Stimulated activated CD4-positive, alpha-beta T cell treated with anti-CD3 and anti-CD28 coated beads, Interleukin-4, amount 100 ng/mL, for 24 hours (primary cell): ENCODE measurements at places on chromosomes 12 and 14.

- peak; percentile 53 for DNase-seq
Measured at GRCh38 chr12:44876544-44877410, 662 bp upstream of the NELL2 start.

DNA sequence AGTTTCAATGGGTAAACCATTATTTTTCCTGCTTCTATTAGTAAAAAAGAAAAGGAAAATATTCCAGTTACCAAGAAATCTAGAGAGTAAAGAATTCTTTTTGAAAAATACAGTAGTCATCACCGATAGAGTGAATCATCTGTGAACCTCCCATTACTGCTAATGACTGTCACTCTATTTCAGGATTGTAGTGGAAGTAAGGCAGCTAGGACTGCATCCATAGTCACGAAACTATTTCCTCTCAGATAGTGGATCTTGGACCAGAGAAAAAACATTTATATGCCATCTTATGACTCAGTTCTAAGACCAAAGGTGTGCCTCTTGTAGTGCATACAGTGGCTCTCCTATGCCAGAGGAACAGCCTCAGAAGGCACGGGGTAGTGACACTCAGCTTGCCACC lies 173.9 kb upstream of the PLEKHA5 start:
- no peak for DNase-seq

- DNase-seq = no peak
Measured at GRCh38 chr12:3342051-3342450, 149.0 kb upstream of the PRMT8 start.

DNA sequence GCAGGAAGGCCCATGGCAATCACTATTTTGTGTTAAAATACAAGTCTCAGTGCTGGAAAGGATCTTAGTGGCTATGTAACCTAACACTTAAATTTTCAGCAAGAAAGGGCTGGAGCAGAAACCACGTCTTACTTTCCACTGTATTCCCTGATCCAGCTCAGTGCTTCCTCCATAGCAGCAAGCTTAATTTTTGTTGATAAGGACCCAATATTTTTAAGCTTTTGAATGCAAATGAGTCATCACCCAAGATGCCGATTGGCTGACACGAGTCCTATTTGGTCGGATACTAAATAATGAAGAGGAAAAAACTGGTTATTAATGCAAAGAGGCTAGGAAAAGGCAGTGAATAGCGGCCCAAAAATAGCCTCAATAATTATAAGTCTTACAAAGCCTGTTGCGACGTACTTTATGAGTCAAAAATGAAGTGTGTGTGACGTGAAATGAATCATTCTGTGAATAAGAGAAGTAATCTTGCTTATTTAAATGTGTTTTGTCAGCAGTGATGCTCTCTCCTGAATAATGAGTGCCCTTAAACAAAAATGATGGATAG lies 46.9 kb upstream of the IGF1 start:
- DNase-seq = no peak

- DNase-seq = no peak
Measured at GRCh38 chr14:47674148-47674542, 1.3 kb downstream of the MDGA2 start.

- no peak for DNase-seq
Measured at GRCh38 chr12:10196210-10196609, 16.5 kb upstream of the GABARAPL1 start.

GRCh38 chr14:70121521-70121920 lies 67.2 kb downstream of the SLC8A3 start:
- DNase-seq = no peak

- no peak for DNase-seq
Measured at GRCh38 chr12:56013482-56013881, 7.4 kb upstream of the IKZF4 start.

DNA sequence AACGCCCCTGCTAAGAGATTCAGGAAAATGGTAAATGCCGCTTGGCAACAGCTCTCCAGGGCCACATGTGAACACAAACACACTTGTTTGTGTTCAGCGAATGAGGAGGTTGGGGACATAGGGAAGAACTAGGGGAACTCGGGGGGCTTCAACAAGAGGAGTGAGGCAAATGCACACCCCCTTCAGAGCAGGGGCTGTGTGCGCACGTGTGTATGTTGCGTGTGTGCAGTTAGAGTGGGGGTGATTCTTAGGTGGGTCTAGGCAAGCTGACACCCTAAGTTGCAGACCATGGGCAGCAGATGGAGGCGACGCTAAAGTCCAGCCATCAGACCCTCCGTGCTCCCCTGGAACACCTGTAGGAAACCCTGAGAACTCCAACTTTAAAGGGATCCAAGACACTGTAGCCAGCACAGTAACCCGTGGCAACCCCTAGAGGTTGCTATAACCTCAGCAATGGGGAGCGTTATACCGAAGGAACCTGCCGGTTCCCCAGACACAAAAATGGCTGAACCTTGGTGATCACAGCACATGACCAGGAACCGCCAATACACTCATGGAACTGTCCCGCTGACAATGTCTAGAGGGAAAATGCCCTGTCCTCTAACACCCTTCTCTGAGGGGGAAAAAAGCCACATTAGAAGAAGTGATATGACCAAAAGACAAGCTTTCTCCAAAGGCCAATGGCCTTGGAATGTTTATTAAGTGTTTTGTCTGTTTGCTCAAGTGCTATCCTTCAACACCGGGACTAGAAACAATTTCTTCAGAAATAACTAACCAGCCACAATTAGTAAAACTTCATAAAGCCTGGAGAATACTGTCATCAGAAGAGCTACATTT lies 86.5 kb upstream of the CEP83 start:
- DNase-seq = no peak

- no peak for DNase-seq
Measured at GRCh38 chr12:106601496-106601895, 18.7 kb downstream of the RFX4 start.

GRCh38 chr14:91350813-91351511 lies 66.7 kb downstream of the CCDC88C start:
- peak; percentile 75 for DNase-seq

GRCh38 chr14:99459481-99460100 lies 21.1 kb downstream of the SETD3 start:
- DNase-seq = no peak

DNA sequence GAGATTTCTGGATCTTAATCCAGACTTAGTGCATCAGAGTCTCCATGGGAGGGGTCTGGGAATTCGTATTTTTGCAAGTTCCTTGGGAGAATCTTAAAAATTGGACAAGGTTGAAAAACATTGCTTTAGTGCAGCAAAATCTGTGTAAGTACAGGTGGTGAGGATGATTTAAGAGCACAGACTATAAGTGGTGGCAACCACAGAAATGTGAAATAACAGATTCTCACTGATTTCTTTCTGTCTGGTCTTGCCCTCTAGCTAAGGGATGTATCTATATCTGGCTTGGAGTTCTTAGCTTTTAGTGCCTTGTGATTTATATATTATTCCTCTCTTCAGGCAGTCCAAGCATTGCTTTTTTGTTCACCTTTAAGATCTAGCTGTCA lies 116.2 kb downstream of the DIP2B start:
- DNase-seq = no peak

GRCh38 chr12:12181511-12181910 lies 85.3 kb downstream of the LRP6 start:
- DNase-seq = no peak

- no peak for DNase-seq
Measured at GRCh38 chr12:109551108-109551507, 22.2 kb downstream of the MMAB start.

DNA sequence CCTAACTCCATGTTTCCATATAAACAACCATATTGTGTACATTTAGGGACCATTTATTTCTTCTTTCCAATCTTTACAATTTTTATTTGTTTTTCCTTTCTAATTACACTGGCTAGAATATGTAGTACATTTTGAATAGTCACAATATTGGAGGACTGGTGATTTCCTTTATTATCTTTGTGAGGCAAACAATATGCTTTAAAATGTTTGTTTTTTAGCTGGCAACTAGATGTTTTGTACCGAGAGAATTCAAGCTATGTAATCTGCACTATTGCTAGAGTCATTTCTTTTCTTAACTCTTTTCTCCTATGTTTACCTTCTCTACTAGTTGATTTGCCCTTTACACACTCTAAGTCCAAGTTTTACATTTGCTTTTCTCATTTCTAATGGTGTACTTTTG lies 13.3 kb upstream of the NTN4 start:
- DNase-seq = no peak

DNA sequence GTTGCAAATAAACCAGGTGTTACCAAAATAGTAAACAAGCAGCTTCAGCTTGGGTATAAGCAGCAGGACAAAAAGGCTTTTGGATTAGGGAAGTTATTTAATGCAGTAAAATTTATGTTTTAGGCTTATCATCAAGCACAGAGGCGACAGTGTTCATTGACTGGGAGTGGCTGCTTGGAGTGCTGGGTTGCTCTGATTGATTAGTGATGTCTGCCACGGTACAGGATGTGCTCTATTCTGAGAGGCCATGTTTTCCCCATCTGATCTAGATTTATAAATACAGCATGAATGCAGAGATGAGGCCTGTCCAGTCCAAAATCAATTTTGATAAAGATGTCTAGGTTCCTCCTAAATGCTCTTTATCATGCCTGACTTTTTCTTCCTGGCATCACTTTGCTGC lies 83.5 kb downstream of the MAP1LC3B2 start:
- DNase-seq = no peak

DNA sequence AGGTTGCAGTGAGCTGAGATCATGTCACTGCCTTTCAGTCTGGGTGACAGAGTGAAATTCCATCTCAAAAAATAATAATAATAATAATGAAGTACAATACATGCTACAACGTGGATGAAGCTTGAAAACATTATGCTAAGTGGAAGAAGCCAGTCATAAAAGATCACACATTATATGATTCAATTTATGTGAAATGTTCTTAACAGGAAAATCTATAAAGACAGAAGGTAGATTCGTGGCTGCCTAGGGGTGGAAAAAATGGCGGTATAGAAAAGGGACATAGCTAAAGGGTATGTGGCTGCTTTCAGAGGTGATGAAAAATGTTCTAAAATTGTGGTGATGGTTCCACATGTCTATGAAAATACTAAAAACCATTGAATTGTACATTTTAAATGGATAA lies 41.0 kb upstream of the AMIGO2 start:
- DNase-seq = peak; percentile 17

DNA sequence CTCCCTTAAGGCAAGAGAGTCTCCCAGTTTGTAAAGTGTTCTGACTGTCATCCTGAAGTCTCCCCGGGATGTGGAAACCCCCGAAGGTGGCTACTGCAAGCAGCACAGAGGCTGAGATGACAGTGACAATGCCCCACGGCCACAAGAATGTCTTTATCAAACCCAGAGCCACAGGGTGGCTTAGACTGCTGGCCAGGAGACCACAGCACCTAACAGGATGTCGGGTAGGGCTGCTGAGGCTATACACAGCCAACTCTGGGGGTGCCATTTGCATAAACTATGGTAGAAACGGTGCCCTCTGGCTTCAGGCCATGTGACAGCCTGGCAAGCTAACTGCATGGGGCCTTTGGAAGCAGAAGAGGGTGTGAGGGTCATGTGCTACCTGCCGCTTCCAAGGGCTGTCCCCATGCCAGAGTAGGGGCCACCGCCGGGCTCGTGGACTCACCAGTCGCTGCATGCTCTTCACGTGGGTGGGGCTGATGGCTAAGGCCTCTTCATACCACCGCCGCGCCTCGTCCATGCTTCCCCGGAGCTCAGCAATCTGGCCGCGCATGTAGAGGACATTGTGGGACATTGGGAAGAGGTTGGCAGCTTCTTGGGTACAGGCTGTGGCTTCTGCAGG lies 180.9 kb downstream of the CALM1 start:
- DNase-seq = no peak

DNA sequence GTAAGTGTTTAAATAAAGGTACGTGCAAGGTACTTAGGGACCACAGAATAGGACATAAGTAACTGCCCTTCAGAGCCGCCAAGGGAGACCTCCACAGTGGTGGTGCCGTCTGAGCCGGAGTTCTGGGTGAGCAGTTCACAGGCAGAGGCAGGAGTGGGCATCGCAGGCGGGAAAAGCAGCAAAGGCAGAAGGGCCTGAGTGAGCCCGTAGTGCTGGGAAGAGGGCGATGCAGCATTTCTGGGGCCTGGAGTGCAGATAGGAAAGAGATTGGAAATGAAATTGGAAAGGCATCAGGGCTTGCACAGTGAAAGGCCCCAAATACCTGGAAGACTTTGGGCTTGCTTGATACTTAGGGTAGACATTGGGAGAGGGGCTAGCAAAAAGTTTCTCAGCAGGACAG lies 32.9 kb downstream of the EVL start:
- no peak for DNase-seq

GRCh38 chr14:99380402-99380801 lies 100.3 kb downstream of the SETD3 start:
- DNase-seq = no peak

GRCh38 chr12:1510056-1510812 lies 84.1 kb downstream of the FBXL14 start:
- DNase-seq = no peak

DNA sequence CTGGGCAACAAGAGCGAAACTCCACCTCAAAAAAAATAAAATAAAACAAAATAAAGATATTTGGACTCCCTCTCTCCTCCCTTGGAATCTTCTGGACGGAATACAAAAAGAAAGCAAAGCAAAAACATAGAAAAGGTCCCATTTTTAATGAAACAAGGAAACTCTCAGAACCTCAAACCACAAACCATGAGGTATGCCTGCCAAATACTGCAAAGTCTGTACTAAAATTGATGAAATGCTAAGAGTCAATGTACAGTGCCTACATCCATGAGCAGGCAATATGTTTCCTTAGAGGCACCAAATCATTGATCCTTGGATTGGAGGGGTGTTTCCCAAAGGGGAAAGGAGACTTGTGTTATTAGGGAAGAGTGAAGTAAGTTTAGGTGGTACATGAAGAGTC lies 8.2 kb upstream of the RPS6KA5 start:
- DNase-seq = no peak

GRCh38 chr12:67633708-67634107 lies 14.8 kb upstream of the DYRK2 start:
- DNase-seq = no peak

DNA sequence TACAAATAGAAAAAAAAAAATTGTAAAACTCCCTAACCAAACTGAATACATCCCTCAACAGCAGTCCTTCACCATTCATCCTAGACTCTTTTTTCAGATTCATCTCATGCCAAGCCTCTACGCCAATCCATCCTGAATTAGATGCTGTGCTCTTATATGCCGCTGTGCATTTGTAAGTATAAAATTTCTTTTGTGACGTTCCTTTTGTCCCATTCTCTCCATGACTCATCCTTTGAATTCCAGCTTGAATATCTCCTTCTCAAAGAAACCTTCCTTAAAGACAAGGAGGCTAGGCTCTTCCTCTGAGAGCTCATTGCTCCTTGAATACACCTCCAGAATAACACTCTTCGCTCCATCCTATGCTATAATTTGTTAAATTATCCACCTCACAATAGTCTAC lies 359.2 kb downstream of the RMST start:
- DNase-seq = no peak

- no peak for DNase-seq
Measured at GRCh38 chr14:100691395-100692056, 35.2 kb upstream of the DLK1 start.
